ENCODE measurements at places on chromosomes 11 and 22.

- no peaks in the 10 kb centered on the region for H3K36me3 ChIP-seq
- no peak for DNase-seq
- no peak overlapping the region for H3K27ac ChIP-seq
- no peaks in the 10 kb centered on the region for H3K4me1 ChIP-seq
- H3K4me3 ChIP-seq = no peak overlapping the region
- H3K27me3 ChIP-seq = no peaks in the 10 kb centered on the region
These were observed 9.2 kb downstream of the ADORA2A start for GRCh38 chr22:24436553-24436952.

GRCh38 chr11:59528711-59529110 lies 17.4 kb downstream of the OR4D9 start:
- H3K36me3 ChIP-seq = no peaks in the 10 kb centered on the region
- H3K27me3 ChIP-seq = no peaks in the 10 kb centered on the region

DNA sequence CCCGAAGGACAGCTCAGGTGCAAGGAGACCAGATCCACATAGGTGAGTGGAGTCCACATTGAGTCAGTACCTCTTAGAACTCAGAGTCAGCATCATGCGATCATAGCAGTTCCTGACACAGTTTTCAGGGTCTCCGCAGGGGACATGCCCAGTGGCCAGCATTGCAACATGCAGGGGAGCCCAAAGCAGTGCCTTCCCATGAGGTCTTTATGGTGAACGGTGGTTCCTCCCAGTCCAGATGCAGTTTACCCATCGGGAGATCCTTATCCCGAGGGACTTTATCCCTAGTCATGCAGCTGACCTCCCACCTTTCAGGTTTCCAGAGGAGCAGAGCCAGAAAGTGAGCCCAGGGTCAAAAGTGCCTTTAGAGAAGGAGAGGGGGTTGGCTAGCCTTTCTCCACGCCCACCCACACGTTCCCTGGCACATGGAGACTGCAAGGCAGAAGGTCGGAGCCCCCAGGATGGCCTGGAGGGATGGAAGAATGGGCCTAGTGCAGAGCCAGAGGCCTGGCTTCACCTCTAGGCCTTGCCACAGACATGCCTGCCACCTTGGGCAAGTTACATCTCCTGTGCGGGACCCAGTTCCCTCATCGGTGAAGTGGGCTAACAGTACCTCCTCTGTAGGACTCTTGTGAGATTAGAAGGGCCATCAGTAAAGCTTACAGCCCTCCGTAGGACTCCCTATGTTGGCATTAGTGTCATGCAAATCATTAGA lies 6.4 kb downstream of the KCTD17 start:
- no peaks in the 10 kb centered on the region for H3K4me1 ChIP-seq
- no peak for DNase-seq
- H3K27me3 ChIP-seq = no peaks in the 10 kb centered on the region

GRCh38 chr11:34732831-34733230 lies 111.9 kb downstream of the EHF start:
- no peak overlapping the region for H3K27ac ChIP-seq
- H3K27me3 ChIP-seq = no peaks in the 10 kb centered on the region
- H3K4me3 ChIP-seq = no peak overlapping the region

GRCh38 chr11:266676-267439 lies 11.3 kb upstream of the NLRP6 start:
- H3K27ac ChIP-seq = no peak overlapping the region
- peak; percentile 11 for DNase-seq
- H3K27me3 ChIP-seq = no peaks in the 10 kb centered on the region
- no peaks in the 10 kb centered on the region for H3K36me3 ChIP-seq
- no peak overlapping the region for H3K4me3 ChIP-seq

DNA sequence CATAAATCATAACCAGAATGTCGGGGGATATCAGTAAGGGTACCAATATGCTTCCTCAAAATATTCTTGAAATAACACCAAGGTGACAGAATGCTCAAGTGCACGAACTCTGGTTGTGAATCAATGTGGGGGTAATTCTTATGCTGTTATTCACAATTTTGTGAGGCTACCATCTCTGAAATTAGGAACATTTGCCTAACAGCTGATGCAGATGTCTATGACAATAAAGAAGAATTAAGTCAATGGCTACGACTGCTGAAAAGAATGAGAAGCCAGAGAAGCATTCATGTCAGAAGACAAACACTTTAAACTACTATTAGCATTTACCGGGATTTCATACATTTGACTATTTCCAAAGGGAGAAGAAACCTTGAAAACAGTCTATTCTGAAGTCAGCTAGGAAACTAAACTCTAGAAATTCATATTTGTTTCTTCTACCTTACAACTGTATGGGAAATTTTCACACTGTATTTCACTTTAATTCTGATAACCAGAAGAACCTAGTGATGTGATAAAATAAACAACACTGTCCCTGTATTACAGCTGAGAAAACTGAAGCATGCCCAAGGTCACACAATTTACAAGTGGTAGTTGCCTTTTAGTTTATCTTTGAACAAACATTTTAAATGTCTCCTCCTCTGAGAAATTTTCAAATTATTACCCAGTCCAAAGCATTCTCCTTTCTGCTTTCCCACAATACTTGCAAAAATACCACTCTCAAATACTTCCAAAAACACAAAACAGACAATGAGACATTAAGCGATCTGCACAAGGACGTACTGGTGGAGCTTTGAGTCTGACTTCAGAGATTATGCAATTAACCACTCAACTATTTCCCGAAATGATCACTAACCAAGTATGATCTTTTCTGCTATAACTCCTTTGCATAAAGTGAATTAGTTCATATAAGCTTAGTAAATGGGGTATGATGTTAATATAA lies 18.0 kb upstream of the ARHGAP32 start:
- peaks cover 6% of the 10 kb centered on the region for H3K4me1 ChIP-seq
- no peak overlapping the region for H3K27ac ChIP-seq
- no peaks in the 10 kb centered on the region for H3K27me3 ChIP-seq
- no peaks in the 10 kb centered on the region for H3K36me3 ChIP-seq
- no peak for DNase-seq
- no peak overlapping the region for H3K4me3 ChIP-seq

DNA sequence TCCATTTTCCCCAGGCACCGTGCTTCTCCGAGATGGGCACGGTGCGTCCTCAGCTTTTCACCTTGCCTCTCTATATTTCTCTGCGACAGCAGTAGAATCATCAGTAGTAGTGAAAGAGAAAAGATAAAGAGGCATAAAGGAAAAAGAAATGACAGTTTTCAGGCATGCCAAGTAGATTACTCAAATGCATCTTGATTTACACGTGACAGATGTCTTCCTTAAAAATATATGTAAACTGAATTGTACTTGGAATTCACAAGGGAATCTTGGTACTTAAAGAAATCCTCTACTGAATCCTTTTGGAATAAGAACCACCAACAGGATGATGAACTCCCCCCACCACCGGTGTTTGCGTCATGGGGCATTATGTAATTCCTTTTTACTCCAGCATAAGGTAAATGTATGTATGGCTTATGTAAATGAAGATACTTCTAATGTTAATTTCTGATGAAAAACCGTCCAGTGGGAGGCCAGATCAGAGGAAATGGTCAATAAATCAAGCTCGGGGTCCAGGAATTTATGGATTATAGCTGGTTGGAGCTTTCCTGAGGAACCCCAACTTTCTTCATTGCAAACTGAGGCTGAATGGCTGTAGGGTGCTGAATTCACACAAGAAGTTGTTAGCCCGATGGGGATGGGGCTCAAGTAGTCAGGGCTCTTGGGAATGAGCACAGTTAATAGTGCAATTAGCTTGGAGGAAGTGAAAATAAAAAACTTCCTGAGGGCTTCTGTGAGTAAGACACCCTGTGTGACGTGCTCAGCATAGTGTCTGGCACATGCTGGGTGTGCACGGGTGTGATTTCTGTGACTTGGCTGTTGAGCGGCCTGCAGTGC lies 630.4 kb downstream of the OPCML start:
- DNase-seq = no peak
- H3K27me3 ChIP-seq = no peaks in the 10 kb centered on the region
- no peak overlapping the region for H3K27ac ChIP-seq
- no peaks in the 10 kb centered on the region for H3K36me3 ChIP-seq

DNA sequence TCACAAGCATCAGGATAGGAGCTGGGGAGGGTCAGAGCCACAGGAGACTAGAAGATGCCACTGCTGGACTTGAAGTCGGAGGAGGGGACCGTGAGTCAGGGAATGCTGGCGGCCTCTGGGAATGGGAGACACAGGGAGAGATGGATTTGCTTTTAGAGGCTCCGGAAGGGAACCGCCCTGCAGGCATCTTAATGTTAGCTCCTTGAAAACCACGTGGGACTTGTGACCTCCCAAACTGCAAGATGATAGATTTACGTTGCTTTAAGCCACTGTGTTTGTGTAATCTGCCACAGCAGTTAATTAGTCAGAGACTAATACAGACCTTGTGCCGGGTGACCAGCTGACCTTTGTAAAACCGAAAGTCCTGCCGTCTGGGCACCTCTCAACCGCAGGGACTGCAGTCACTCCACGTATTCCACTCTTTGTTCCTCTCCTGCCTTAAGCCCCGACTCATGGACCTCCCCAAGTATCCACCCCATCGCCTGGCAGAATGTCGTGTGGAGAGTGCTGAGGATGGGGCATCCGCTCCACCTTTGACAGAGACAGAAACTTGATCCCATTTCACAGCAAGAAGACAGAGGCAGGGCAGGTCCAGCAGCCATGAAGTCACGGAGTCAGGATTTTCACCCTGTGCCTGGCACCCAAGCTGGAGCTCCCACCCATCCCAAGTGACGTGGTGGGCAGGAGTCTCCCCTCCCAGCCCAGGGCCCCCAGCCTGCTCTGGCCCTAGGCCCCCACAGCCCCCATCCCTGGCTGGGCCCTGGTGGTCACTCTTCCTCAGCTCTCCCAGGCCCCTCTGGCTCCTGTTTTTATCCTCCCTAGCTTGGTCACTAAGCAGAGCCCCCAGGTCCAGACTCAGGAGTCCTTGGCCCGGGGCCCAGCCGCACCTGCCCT lies 19.4 kb upstream of the CTSD start:
- no peak overlapping the region for H3K27ac ChIP-seq
- H3K4me1 ChIP-seq = no peaks in the 10 kb centered on the region
- no peaks in the 10 kb centered on the region for H3K36me3 ChIP-seq
- DNase-seq = peak; percentile 34

- no peaks in the 10 kb centered on the region for H3K27me3 ChIP-seq
- H3K4me1 ChIP-seq = no peaks in the 10 kb centered on the region
- H3K4me3 ChIP-seq = no peak overlapping the region
- H3K27ac ChIP-seq = no peak overlapping the region
- H3K36me3 ChIP-seq = no peaks in the 10 kb centered on the region
These were observed 9.1 kb upstream of the OR10D3 start for GRCh38 chr11:124174001-124174583.

DNA sequence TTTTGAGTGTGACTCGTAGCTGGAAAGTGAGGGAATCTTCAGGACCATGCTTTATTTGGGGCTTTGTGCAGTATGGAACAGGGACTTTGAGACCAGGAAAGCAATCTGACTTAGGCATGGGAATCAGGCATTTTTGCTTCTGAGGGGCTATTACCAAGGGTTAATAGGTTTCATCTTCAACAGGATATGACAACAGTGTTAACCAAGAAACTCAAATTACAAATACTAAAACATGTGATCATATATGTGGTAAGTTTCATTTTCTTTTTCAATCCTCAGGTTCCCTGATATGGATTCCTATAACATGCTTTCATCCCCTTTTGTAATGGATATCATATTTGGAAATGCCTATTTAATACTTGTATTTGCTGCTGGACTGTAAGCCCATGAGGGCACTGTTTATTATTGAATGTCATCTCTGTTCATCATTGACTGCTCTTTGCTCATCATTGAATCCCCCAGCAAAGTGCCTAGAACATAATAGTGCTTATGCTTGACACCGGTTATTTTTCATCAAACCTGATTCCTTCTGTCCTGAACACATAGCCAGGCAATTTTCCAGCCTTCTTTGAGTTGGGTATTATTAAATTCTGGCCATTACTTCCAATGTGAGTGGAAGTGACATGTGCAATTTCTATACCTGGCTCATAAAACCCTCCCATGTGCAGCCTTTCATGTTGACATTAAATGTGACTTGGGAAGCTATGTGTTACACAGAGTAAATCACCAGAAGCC lies 11.0 kb downstream of the OR51E1 start:
- no peaks in the 10 kb centered on the region for H3K36me3 ChIP-seq
- no peak overlapping the region for H3K4me3 ChIP-seq
- DNase-seq = no peak
- H3K27me3 ChIP-seq = no peaks in the 10 kb centered on the region
- no peaks in the 10 kb centered on the region for H3K4me1 ChIP-seq

DNA sequence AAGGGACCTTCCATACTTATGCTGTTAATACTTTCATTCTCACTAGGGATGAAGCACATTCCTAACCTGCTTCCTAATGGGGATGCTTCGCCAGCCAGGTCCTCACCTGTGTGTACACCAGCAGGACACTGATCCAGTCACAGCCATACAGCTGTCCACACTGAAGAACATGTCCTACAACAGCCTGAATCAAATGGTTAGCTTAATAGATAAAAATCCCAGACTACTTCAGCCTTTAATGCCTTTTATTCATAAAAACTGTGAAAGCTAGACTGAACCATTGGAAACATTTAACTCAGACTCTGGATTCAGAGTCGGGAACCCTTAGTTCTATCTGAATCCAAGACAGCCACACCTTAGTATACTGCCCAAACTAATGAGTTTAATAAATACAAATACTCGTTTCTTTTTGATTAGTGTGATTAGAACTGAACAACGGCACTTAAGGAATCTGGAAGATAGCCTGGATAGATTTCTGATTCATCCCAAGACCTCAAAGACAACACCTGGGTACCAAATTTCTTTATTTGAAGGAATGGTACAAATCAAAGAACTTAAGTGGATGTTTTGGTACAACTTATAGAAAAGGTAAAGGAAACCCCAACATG lies 3.3 kb downstream of the FTH1 start:
- H3K36me3 ChIP-seq = peaks cover 24% of the 10 kb centered on the region
- no peak overlapping the region for H3K4me3 ChIP-seq
- H3K27me3 ChIP-seq = no peaks in the 10 kb centered on the region
- no peak overlapping the region for H3K27ac ChIP-seq
- peak; percentile 91 for DNase-seq

- no peak for DNase-seq
- no peak overlapping the region for H3K4me3 ChIP-seq
- H3K27me3 ChIP-seq = no peaks in the 10 kb centered on the region
- peaks cover 3% of the 10 kb centered on the region for H3K4me1 ChIP-seq
- no peak overlapping the region for H3K27ac ChIP-seq
These were observed 153.0 kb upstream of the PITPNB start for GRCh38 chr22:28072066-28072465.

- H3K27me3 ChIP-seq = no peaks in the 10 kb centered on the region
- DNase-seq = no peak
- H3K4me1 ChIP-seq = no peaks in the 10 kb centered on the region
- no peak overlapping the region for H3K4me3 ChIP-seq
- no peak overlapping the region for H3K27ac ChIP-seq
These were observed 4.1 kb downstream of the SLC5A12 start for GRCh38 chr11:26717771-26718170.

- H3K4me3 ChIP-seq = no peak overlapping the region
- H3K4me1 ChIP-seq = no peaks in the 10 kb centered on the region
- no peaks in the 10 kb centered on the region for H3K36me3 ChIP-seq
- H3K27ac ChIP-seq = no peak overlapping the region
These were observed 836.6 kb downstream of the NTM start for GRCh38 chr11:132206993-132207392.

DNA sequence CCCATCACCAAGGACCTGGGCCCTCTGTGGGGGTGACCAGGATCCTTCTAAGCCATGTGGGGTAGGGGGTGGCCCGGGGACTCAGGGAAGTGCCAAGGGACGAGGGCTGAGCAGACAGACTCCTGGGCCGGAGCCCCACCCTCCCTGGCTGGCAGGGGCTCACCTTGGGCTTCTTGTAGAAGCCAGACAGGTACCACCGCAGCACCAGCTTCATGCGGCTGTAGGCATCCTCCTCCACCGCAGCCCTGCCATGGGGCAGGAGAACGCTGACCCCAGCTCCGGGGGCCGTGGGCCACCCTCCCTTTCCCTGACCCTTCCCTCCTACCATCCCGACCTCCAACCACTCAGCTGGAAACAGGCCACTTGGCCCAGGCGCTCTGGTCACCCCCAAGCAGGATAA lies 45.9 kb upstream of the CARS1 start:
- no peaks in the 10 kb centered on the region for H3K27me3 ChIP-seq
- no peak overlapping the region for H3K4me3 ChIP-seq
- no peak overlapping the region for H3K27ac ChIP-seq
- peaks cover 58% of the 10 kb centered on the region for H3K36me3 ChIP-seq

All from trophoblast cell (in vitro differentiated cells and primary cell).